Left ventricle myocardium inferior (tissue), 1 donor: ENCODE measurements at places on chromosomes 1 and 21. TPM values are rescaled to one million over a fixed set of nuclear protein-coding genes. Genes with fewer than 3 reads are reported as not detected.

The OTUD3 gene
- total RNA-seq = 5.0 TPM

GRCh38 chr1:193727850-193728249, 541.4 kb upstream of the B3GALT2 start:
- DNase-seq = no peak

DNA sequence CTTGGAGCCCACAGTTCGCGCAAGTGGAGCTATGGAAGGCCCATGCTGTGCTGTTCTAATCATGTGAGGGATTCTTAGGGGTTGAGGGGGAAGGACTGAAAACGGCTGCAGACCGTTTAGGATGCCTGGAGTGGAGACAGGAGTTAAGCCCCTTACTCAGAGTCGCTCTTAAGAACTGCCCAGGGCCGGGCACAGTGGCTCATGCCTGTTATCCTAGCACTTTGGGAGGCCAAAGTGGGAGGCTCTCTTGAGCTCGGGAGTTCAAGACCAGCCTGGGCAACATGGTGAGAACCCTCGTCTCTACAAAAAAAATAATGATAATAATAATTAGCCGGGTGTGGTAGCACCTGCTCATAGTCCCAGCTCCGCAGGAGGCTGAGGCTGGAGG, 1.1 kb downstream of the ZNF672 start:
- DNase-seq = no peak

DNA sequence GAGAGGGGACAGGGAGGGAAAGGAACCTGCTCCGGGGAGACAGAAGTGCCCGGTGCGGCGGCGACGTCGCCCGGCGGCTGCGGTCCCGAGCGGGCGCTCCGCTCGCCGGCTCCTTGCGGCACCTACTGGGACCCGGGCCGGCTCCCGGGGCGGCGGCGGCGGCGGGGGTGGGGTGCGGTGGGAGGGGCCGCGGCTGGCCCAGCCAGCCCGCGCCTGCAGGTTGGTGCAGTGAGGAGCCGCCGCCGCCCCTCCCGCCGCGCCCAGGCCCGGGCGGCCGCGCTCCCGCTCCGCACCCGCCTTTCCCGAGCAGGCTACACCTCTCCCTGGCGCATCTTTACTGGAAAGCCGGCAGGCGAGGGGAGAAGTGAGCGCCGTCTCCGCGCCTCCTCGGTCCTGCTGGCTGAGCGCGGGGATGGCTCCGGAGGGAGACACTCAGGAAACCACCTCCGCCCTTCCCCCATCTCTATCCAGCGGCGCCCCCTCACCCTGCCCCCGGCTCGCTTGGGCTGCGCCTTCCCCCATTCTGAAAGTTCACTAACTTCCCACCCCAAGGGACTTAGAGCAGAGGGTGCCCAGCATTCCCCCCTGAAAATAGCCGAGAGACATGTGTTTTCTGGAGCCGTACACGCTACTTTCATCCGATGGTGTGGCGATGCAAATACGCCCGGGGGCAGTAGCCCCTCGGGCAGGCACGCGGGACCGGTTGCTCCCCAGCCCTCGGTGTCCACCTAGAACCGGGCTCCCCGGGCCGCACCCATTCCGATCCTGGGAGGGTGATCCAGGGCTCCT, at the start of gene PLD5:
TSS of gene PLD5 (minus strand) at position 127 of the 789 bp plus-strand sequence.
- no peak for DNase-seq

The S100A5 gene
- not detected for total RNA-seq
